ENCODE measurements at places on chromosomes 3 and 15.

DNA sequence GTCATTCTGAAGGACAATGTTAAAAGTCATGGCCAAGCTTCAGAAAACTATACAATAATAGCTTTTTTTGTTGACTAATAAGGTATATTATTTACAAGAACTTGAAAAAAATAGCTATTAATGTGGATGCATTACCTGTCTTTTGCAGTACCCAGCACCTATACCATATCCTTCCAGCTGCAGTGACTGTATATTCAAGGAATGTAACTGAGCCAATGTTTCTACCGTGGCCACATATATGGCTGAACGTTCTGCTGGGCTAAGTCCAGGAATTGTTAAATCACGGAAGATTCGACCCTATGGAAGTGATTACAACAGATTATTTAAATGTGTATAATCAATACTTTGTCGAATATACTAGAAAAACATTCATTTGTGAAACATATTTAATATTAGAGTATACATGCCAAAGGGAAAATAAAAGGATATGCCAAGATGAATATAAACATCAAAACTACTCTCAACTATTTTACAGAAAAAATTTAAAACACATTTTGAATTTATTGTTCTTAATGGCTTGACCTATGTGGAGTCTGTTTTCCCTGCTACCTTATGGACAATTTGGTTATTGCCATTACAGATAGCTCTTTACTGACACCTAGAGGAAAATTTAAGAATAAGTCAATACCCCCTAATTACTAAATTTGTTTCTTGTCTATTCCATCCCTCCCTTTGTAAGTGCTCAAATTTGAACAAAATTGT lies 17.6 kb downstream of the ACAD11 start:
- no peak for DNase-seq

GRCh38 chr15:42782716-42783115 lies 45.8 kb upstream of the CDAN1 start:
- no peak for DNase-seq

GRCh38 chr3:193851941-193852674 lies 259.1 kb downstream of the OPA1 start:
- no peak for DNase-seq

DNA sequence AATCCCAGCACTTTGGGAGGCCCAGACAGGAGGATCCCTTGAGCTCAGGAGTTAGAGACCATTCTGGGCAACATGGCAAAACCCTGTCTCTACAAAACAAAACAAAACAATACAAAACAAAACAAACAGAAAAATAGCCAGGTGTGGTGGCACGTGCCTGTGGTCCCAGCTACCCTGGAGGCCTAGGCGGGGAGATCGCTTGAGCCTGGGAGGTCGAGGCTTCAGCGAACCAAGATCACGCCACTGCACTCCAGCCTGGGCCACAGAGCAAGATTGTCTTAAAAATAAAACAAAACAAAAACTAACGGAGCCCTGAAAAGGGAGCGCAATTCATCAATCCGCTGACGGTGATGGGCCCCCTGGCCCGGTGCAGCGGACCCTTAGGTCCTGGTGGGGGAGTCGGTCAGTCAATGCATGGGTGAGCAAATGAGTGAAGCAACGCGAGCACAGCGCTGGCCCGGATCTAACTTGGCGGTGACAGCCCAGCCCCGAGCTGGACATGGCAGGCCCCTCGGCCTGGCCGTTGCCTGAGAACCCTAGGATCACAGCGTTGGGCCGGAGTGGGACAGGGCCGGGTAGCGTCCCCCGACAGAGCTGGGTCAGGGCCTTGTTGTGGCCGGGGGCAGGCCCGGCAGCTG lies 52.4 kb upstream of the BLM start:
- DNase-seq: no peak

- no peak for DNase-seq
These were observed 86.4 kb downstream of the LPP start for GRCh38 chr3:188240189-188240981.

Data from stimulated activated CD4-positive, alpha-beta T cell treated with anti-CD3 and anti-CD28 coated beads, Interleukin-12 subunit alpha, Interleukin-12 subunit beta, amount 100 ng/mL, for 24 hours (primary cell).